ENCODE measurements at places on chromosomes 7 and 10.

DNA sequence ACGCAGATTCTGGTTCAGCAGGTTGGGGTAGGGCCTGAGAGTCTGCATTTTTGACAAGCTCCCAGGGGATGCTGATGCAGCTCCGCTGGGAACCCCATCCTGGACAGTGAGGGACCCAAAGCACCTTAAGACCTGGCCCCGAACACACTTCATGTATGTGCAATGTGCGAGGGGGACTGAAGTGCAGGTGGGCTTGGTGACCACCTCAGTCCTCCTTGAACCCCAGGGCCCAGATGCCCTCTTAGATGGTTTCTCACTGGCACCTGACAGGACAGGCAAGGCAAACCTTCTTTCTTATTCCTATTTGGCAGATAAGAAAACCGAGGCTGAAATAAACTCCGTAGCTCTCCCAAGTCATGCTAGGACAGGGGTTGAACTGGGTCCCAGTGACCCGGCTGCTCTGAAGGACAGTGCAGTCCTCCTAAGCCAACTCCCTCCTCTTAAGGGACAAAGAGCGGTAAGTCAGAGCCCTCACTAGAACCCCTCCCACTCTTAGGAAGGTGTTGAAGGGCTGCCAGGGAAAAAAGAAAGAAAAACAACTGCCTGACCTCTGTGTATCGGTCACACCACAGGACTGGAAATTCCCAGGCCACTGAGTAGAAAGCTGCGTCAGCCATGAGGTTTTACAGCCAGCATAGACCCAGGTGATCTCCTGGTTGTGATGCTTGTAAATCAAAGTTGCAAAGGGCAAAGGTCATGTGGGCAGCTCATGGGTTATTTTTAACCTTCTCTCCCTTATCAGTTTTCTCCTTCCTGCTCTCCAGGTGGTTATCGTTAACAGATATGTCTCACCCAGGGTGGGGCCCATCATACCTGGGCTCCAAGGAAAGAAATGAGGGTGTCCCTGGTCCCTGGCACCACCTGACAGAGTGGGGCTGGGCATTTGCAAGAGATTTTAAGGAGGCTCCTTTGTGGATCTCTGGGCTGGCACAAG is 90.9 kb upstream of the SMNDC1 start:
- peak; percentile 87 for DNase-seq

GRCh38 chr10:76935941-76936613 is 701.5 kb downstream of the KCNMA1 start:
- DNase-seq: no peak

- DNase-seq: peak; percentile 2
These were observed 645 bp upstream of the COPG2 start for GRCh38 chr7:130669085-130669700.

- DNase-seq: no peak
These were observed 63.9 kb downstream of the WDFY4 start for GRCh38 chr10:48748573-48748972.

DNA sequence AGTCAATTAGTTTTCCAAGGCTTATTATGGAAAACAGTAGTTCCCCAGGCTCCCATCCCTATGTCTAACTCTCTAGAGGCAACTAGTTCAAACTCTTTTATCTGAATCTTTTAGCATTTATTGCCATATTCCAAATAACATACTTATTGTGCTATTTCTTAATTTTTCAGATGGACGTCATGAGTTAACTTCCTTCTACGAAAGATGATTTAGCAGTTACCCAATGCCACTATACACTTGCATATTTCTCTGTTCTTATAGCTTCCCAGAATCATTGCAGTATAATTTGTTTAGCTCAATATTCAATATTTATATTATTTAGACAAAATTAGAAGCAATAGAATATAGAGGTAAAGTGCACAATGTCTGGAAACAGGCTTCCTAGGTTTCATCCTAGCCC is 52.8 kb downstream of the REEP3 start:
- no peak for DNase-seq

DNA sequence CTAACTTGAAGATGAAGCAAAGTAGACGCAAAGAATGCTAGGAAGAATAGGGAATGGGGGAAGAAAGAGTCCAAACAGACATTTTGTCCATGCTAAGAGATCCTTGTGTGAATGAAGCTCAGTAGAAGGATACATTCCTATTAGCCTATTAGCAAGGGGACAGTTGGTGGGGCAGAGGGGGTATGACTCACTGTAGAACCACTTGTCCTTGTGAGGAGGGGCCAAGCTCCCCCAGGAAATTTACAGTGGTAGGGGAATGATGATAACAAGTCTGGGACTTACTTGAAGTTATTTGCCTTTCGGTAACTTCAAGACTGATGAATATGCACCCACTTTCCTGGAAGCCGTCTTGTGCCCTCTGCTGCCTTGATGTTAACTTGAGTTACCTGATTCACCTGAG is 17.2 kb upstream of the SYPL1 start:
- DNase-seq: no peak

DNA sequence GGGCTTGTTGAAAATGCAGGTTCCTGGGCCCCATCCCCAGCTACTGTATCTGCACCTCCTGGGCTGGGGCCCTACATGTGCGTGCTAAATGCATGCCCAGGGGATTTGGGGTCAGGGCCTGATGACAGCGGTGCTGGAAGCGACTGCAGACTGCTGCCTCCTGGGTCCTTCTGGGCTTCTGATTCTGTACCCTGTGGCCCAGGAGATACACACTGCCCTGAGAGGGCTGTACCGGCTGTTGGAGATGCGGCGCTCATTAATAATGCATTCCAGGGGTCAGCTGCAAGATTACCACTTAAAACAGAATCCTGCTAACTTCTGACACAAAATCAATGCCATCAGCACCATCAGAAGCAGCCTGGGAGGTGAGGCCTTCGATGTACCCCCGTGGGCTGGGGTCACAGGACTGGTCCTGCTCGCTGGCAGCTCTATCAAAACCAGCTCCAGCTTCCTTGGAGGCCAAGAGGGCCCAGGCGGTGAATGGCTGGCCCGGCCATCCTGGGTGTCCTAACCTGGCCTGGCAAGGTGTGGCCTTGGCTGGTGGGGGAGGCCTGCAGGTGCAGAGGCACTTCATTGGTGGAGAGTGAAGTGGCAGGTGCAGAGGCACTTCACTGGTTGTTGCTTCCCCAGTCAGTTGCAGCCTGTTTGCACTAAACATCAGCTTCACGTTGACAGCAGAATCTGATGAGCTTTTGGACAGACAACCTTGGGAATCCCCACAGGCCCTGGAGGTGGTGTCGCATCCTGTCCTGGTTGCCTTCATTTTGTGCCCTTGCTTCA is 79.2 kb downstream of the GLRX3 start:
- no peak for DNase-seq

GRCh38 chr7:2641406-2642393 is 9.9 kb downstream of the TTYH3 start:
- peak; percentile 88 for DNase-seq

- DNase-seq: no peak
These were observed 35.5 kb downstream of the CALML3 start for GRCh38 chr10:5560142-5560816.

Data from foreskin fibroblast (primary cell).